NCI-H2227 treated with DMSO at 0.1 percent for 48 hours (cell line): ENCODE measurements at places on chromosomes 12 and 14.

- no peak for DNase-seq
Measured at GRCh38 chr14:54135804-54136280, 179.2 kb upstream of the BMP4 start.

- DNase-seq, result no peak
Measured at GRCh38 chr12:38543151-38543550, 226.6 kb downstream of the ALG10B start.

DNA sequence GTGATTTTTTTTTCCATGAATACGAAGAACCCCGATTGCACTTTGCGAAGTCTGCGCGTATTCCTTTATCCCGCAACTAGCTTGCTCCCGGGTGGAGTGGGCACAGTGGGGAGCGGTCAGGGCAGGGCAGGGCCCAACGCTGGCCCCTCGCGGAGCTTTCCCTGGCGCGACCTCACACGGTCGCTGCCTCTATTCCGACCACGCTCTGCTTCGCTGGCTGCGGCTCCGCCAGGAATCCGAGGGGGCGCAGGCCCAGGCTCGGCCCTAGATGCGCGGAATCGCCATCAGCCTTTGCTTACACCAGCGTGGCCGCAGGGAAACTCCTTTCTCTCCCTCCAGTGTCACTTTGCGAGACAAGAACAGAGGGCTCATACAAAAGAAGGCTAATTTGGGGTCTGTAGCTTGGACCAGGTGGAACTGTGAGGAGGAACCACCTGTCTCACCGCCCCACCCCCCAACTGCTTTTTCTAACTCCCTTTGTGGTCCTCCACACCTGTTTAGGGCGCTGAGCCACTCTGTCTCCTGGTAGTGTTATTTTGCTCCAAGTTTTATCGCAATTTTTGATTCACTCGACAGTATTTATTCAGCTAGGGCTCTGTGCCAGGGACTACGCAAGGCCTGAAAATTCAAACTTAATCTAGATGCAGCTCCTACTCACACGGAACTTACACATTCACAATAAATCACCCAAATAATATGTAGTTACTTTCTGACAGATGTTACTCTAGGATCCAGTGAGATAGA lies 3.1 kb upstream of the NKX2-1 start:
- DNase-seq, result no peak

- DNase-seq, result no peak
Measured at GRCh38 chr12:128977441-128977840, 124.2 kb downstream of the GLT1D1 start.

DNA sequence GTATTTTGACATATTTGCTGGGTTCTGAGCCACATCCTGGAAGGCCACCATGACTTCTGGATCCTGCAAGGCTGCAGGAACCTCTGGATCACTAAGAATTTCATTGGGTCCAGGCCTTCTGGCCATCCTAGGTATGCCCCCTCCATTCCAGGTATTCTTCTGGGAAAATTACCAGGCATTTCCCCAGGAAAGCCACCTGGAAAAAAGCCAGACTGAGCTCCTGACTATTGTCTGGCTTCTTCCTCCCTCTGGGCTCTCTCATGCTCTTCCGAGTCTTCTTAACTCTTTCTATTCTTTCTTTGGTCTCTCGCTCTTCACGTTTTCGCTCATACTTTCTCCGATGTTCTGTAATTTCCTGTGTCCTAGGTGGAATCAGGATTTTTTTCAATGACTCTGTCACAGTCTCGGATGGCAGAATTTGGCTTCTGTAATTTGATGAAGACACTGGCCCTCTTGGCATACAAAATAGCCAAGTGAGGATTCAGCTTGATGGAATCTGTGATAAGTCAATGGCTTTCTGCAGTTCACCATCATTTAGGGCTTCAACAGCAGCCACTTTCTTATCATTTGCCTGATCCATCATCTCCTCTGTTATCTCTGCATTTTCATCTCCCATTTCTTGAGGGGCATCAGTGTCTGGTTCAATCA lies 42.6 kb downstream of the ATP23 start:
- no peak for DNase-seq

DNA sequence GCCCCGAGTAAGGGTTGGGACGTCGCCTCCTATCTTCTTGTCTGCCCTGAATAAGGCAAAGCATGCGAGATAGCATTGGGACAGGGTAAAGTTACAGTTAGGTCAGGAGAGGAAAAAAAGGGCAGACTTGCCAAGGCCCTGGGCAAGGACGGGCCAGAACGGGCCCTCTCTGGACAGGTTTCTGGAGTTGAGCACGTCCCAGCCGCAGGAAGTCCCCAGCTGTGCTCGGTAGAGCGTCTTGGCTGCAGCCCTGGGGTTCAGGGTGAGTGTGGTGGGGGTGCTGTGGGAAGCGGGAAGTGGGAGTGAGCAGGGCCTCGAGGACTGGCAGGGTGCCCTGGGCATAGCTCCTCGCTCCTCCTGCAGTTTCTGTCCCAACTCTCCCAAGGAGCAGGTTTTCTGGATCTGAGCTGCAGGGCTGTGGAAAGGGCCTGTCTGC lies 5.4 kb downstream of the RPS6KL1 start:
- no peak for DNase-seq
